Caco-2 (cell line): ENCODE measurements at places on chromosomes 16 and 17.

DNA sequence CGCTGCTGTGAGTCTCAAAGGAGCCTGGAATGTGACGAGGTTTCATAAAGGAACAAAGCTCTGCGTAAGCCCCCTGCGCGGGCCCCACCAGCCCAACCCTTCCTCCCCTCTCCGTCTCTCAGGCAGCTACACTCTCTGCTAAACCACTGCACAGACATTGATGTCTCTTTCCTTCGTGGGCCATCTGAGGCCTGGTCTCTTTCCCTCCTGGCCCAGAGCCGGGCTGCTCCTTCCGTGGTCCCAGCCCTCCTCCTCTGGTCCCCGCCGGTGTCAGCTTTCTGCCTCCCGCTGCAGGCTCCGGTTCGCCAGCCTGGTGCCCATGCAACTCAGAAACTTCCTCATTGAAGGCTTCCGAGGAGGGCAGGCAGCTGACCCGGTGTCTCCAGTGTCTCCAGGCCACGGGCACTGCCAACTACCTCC, 7.4 kb downstream of the SCARF1 start:
- no peak for DNase-seq

DNA sequence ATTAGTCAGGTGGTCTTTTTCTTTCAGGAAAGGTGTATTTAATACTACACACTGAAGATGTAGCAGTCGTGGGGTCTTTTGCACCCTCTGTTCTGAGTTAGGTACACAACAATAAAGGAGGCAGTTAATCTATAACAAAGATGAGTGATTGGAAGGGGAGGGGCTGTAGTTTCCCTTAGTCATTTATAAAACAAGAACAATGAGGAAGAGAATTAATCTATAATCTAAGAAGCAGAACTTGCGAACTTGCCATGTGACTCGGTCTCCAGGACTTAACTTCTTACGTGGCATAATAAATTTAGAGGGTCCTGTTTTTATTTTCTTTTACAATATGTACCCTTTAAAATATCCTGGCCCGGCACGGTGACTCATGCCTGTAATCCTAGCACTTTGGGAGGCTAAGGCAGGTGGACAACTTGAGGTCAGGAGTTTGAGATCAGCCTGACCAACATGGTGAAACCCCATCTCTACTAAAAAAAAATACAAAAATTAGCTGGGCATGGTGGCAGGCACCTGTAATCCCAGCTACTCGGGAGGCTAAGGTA, 8.6 kb upstream of the APPBP2 start:
- DNase-seq: no peak

DNA sequence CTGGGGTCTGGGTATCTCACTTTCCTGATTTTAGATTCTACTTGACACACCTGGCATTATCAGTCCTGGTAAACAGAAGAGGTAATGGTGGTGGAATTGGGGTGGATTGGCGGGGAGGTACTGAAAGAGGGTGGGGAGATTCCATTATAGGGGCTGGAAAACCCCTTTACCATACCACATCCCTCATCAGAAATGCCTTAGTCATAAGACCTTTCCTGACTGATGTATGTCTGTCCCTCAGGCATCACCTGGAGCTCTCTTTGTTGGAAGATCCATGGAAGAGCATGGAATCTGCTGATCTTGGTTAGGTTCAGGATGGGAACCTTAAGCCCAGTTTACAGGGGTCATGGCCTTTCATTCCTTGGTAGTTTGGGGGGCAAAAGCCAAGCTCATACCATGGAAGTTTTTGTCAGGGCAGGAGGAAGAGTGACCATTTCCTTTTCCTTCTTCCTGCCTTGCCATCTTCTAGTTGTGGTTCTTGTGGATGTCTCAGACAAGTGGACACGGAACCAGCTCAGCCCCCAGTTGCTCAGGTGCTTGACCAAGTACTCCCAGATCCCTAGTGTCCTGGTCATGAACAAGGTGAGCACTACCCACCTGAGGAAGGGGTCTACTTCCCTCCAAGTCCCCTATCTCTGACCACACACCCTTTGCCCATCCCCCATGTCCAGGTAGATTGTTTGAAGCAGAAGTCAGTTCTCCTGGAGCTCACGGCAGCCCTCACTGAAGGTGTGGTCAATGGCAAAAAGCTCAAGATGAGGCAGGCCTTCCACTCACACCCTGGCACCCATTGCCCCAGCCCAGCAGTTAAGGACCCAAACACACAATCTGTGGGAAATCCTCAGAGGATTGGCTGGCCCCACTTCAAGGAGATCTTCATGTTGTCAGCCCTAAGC, 3.3 kb downstream of the ERAL1 start:
- DNase-seq: no peak

DNA sequence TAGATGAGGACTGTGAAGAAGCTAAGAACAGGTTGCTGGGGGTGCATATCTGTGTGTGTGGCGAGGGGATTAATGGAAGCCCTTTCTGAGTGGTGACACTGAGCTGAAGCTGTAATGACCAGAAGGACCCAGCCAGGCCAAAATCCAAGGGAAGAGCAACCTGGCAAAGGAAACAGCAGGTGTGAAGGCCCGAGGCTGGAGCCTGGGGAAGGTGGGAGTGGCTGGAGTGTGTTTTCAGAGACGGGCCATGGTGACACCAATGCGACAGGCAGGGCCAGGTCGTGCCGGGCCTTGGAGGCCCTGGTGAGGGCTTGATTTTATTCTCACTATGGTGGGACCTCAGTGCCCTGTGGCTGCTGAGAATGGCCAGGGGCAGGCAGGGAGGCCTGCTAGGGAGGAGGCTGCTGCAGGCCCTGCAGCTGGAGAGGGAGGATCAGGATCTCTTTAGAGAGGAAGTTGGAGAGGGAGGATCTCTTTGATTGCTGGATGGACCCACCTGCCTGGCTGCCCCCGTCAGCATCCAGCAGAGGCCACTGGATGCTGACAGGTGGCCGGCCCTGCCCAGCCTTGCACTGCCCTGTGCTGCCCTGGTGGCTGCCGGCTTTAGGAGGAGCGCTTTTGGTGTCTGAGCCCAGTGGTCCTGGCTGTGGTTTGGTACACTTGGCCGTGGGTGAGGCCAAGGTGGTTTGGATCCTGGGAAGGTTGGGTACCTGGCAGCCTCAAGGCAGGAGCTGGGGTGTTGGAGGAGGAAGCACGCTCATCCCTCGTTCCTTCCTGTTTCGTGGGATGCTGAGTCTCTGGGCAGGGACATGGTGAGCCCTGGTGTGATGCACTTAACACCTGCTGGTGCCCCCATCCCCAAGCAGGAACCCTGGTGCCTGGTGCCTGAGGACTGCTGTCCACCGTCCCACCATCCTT, 188.3 kb downstream of the SEC14L1 start:
- DNase-seq: no peak

- DNase-seq: no peak
These were observed 21.1 kb upstream of the SPPL2C start for GRCh38 chr17:45823598-45823997.

DNA sequence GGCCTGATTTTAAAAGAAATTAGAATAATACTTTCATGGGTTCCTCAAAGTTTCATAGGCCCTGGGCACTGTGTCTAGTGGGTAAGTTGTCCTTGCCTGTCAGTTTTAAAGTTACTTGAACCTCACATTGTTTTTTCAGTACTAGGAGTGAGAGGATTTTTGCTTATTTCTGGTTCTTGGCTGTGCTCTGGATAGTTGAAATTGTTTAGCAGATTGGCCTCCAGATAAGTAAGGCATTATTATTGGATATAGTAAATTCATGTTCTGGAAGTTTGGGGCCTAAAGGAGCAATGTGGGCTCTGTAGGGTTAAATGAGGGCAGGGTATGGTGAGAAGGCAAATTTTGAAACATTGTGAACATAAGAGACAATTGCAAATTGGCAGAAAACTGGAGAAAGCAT, 78.5 kb downstream of the WNT3 start:
- no peak for DNase-seq

DNA sequence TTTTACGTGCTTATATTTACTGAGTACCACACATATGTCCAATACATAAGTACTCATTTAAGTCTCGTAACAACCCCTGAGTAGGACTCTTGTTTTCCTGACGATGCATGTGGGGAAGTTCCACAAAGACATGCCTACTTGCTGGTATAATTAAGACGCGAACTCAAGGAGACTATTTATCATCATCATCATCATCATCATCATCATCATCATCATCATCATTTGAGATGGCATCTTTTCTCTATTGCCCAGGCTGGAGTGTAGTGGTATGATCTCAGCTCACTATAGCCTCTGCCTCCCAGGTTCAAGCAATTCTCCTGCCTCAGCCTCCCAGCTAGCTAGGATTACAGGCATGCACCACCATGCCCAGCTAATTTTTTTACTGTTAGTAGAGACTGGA, 809.9 kb upstream of the EEF2KMT start:
- no peak for DNase-seq

DNA sequence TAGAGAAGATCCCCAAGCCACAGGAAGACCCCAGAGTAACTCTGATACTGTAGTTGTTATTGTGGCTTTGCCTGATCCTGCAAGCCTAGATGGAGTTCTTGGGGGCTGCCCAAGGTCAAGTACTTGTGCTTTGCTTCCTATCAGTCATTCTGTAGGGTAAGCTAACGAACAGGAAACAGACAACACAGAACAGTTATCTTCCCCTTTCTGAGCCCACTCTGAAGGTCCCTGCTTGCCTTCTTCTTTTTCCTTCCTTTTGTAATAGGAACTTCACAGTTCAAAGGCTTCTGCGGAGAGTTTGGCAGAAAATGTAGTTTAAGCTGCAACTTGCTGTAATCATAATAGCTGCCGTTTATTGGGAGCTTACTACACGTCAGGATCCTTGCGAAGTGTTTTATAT, 494.1 kb upstream of the ERCC4 start:
- DNase-seq: no peak

- no peak for DNase-seq
These were observed 18.4 kb downstream of the ADCY9 start for GRCh38 chr16:4097826-4098240.

GRCh38 chr17:68491381-68492231, 20.6 kb upstream of the PRKAR1A start:
- DNase-seq: no peak

DNA sequence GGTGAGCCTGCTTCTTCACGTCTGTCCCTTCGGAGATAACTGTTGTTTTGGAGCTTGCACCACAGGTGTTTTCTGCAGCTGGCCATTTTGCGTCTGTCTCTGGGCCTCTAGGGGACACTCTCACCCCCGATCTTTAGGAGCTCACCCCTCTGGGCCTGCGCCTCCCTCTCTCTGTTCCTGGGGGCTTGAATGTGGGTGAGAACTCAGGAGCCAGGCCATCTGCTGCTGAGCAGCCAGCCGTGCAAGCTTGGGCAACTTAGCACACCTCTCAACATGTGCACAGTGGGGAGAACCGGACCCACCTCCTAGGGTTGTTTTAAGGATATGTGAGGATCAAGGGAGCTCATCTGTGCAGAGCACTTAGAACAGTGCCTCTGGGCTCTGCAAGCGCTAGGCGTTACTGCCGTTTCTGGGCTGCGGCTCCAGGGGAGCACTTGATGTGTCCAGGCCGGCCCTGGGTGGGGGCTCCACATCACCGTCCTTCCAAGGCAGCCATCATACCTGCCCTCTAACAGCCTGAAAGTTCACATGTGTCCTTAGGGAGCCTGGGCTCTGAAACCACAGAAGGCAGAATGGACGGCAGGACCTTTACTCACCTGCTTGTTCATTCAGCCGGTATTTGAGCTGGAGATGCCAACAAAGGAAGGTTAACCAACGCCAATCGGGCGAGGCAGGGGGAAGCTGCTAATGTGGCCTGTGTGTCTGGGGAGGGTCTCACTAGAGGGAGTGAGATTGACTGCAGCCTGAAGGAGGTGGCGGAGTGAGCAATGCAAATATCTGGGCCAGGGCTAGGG, 66.3 kb downstream of the MRC2 start:
- DNase-seq: no peak

GRCh38 chr16:69503244-69503643, 62.5 kb upstream of the NFAT5 start:
- DNase-seq: no peak

DNA sequence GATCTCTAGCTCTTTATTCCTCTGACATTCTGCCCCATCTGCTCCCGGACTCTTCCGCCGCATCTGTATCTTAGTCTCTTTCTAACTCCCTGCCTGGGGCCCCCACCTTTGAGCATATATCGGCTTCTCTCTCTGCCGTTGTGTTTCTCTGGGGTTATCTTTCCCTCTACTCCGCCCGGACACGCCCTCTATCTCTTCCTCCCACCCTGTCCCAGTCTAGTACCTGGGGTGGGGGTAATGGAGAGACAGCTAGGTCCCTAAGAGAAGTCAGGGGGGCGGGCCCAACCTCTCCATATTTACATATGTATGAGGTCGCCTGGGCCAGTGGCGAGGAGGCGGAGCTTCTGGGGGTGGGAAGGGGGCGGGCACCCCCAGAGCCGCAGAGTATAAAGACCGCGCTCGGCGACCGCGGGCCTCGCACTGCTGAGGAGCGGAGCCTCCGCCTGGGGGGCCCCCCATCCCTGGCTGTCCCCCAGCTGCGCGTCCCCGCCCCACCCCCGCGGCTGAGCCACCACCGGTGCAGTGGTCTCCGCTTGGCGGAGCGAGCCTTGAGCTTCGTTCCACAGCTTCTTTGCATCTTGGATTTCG, at the start of gene ATP1B2:
ATP1B2 (plus strand) TSS at position 418 of the 588 bp plus-strand sequence. CDS start 593 bp downstream, outside the sequence.
- peak; percentile 84 for DNase-seq

DNA sequence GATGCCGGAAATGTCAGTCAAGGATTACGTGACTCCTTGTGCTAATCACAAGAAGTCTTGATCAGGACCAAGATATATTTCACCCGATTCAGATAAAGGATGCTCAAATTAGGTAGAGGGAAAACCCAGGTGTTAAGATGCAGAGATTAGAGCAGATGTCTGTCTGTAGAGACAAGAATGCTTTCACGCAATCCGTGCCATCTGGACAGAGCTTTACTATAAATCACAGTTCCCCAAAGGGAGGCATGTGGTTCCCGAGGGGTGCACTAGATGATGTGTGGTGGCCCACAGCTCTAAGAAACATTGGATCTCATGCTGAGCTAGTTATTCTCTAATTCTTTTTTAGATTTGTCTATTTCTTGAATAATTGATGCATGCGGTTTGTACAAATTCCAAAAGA, 9.8 kb upstream of the MAP3K14 start:
- DNase-seq: no peak

DNA sequence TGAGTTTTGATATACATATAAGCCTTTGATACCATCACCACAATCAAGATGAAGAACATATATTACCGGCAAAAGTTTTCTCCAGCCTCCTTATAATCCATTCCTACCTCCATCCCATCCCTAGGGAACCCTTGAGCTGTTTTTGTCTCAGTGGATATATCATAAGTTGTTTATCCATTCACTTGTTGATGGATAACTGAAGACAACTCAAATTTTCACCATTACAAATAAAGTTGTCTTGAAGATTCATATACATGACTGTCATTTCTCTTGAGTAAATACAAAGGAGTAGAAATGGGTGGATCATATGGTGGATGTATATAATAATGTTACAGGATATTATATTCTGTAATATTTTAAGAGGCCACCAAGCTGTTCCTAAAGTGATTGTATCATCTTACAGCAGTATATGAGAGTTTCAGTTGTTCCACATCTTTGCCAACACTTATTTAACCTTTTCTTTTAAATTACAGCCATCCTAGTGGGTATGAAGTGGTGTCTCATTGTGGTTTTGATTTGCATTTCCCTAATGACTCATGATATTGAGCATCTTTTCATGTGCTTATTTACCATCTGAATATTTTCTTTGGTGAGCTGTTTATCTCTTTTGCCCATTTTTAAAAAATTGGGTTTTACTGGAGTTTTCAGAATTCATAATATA, 17.4 kb downstream of the NF1 start:
- no peak for DNase-seq
